ENCODE measurements at places on chromosomes 12 and 14. TPM values are rescaled to one million over a fixed set of nuclear protein-coding genes. Genes with fewer than 3 reads are reported as not detected.
A peak's percentile ranks its signal among the peaks of the same experiment; 100 is the strongest.

The PLEKHA5 gene
- 0.41 TPM for polyA plus RNA-seq

The PLA2G1B gene
- polyA plus RNA-seq: not detected

The GPR135 gene
- 0.69 TPM for polyA plus RNA-seq

The SUOX gene
- 9.7 TPM for polyA plus RNA-seq

The SMCO2 gene
- not detected for polyA plus RNA-seq

DNA sequence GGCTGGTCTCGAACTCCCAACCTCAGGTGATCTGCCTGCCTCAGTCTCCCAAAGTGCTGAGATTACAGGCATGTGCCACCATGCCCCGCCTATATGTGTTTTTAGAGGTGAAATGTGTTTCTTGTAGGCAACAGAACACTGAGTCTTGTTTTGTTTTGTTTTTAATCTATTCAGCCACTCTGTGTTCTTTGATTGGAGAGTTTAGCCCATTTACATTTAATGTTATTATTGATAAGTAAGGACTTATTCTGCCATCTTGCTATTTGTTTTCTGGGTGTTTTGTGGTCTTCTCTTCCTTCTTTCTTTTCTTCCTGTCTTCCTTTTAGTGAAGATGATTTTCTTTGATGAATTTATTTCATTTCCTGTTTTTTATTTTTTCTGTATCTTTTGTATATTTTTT lies 29.6 kb downstream of the IFNG start:
- H3K4me1 ChIP-seq: no peaks in the 10 kb centered on the region
- no peak for DNase-seq
- no peaks in the 10 kb centered on the region for H3K27me3 ChIP-seq
- no peak overlapping the region for H3K4me3 ChIP-seq
- no peak overlapping the region for H3K27ac ChIP-seq

- no peak for DNase-seq
- H3K27ac ChIP-seq: no peak overlapping the region
- no peak overlapping the region for H3K4me3 ChIP-seq
- no peaks in the 10 kb centered on the region for H3K36me3 ChIP-seq
- no peaks in the 10 kb centered on the region for H3K27me3 ChIP-seq
Observed at GRCh38 chr12:100247765-100248164, 19.1 kb downstream of the DEPDC4 start.

DNA sequence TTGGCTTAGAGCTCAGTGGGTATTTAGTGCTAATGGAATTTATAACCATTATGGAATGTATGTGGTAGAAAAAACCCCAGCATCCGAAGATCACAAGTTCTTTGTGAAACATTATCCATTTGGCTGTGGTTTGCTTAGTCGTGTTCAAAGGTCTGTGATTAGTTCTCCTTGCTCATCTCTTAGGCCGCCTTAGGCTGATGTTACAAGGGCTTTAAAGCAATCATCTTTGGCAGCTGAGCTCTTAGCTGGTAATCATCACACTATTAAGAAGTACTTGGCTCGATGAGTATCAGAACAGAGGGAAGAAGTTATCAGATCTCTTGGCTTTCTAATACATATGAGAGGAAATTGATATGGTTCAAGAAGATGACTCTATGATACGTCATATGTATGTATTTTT lies 124.1 kb upstream of the E2F7 start:
- no peaks in the 10 kb centered on the region for H3K4me1 ChIP-seq
- DNase-seq: no peak
- H3K27ac ChIP-seq: no peak overlapping the region
- H3K27me3 ChIP-seq: no peaks in the 10 kb centered on the region
- H3K36me3 ChIP-seq: no peaks in the 10 kb centered on the region

GRCh38 chr12:125890971-125891370 lies 825.7 kb downstream of the AACS start:
- H3K4me1 ChIP-seq: no peaks in the 10 kb centered on the region
- H3K36me3 ChIP-seq: no peaks in the 10 kb centered on the region
- no peak overlapping the region for H3K27ac ChIP-seq
- no peak overlapping the region for H3K4me3 ChIP-seq
- no peak for DNase-seq

GRCh38 chr14:22432348-22432976 lies 156.6 kb downstream of the DAD1 start:
- no peak for DNase-seq
- peaks cover 37% of the 10 kb centered on the region for H3K4me1 ChIP-seq
- H3K4me3 ChIP-seq: no peak overlapping the region
- no peaks in the 10 kb centered on the region for H3K27me3 ChIP-seq
- H3K36me3 ChIP-seq: no peaks in the 10 kb centered on the region

DNA sequence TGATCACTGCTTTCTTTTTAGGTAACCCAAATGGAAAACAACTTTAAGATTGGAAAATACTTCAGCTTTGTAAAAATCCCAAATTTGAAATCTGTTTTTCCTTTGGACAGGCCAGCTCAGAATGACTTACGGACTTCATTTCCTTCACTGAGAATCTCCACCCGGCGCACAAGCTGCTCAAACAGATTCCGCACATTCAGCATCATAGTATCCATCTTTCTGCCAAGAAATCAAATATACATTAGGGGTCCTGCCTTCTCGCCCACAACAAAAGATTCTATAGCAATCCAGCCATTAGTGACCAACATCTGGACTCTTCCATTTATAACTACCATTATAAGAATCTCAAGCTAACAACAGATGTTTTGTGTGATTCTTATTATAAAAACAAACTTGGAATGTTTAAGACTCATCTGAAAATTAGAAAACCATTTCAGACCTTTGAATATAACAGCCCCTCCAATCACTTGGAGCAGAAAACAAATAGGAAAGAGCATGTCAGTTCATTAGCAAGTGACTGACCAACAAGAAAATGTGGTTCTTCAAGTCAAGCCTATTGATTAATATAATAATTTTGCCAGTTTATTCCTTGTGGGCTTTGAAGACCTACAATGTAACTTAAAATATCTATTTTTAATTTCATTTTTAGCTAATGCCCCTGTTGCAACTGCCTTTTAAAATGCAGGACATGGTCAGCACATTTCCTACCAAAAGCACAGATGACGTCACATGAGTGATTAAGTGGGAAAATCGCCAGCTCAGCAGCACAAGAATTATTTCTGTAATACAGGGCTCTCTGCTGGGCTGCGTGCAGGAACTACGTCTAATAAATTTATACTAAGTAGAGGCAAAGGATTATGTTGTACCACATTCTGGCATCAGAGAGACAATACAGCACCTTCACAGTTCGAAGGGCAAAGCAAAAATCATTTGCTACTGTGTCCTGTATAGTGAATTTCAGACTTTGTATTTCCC lies 8.5 kb downstream of the RACGAP1 start:
- H3K27me3 ChIP-seq: no peaks in the 10 kb centered on the region
- peak overlapping the region; percentile 85 for H3K27ac ChIP-seq
- H3K36me3 ChIP-seq: peaks cover 21% of the 10 kb centered on the region
- H3K4me1 ChIP-seq: peaks cover 18% of the 10 kb centered on the region
- peak overlapping the region; percentile 60 for H3K4me3 ChIP-seq

DNA sequence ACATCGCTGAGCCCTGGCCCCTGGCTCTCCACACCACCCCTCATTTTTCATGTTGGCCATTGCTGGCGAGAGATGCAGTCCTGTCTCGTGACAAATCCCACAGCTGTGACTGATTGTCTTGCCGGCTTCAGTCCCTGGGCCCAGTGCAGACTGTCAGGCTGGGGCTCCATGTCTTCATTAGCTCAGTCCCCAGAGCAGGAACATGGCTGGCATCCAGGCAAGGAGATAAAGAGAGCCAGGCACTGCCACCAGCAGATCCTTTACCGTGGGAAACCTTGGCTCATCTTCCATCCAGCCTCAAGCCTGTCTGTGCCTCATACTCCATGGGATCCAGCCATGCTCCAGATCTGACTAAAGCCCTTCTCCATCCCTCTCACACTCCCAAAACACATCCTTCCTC lies 284.7 kb upstream of the FKBP4 start:
- H3K27ac ChIP-seq: no peak overlapping the region
- DNase-seq: no peak
- no peaks in the 10 kb centered on the region for H3K27me3 ChIP-seq
- no peak overlapping the region for H3K4me3 ChIP-seq
